Hematopoietic multipotent progenitor cell treated with erythropoietin and hydrocortisone succinate and interleukin-3 and kit ligand, for 4 days (in vitro differentiated cells): ENCODE measurements at places on chromosomes 6 and 20.

DNA sequence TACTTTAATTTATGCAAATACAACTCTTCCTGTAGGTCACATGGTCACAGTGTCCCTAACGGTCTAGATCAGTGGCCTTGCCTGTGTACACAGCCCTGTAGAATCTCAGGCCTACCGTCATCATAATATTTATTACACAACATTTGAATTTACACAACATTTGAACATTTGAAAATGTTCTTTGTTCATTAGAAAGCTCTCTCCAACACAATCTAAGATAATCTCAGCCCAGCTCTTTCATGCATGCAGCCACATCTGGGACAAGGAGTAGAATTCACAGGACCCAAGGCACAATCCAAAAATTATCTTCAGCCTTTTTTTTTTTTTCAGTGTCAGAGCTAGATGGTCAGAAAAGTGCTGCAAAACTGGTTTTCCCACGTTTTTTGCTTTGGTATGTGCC is 892.8 kb downstream of the TFAP2A start:
- no peak for DNase-seq

DNA sequence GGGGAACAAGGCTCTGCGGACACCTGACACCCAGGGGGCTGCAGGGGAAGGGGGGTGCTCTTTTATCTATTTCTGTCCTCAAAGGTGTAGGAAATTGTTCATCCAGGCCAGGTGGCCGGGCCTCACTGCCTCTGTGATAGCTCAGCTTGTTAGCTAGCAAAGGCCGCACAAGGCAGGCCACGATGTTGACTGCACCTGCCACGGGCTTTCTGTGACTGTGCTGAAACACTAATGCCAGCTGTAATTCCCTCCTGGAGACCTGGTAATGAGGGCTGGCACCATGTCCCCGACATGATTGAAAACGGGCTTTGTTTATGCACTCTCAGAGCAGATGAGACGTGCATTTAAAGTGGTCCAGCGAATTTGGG is 61.4 kb upstream of the APCDD1L start:
- no peak for DNase-seq

DNA sequence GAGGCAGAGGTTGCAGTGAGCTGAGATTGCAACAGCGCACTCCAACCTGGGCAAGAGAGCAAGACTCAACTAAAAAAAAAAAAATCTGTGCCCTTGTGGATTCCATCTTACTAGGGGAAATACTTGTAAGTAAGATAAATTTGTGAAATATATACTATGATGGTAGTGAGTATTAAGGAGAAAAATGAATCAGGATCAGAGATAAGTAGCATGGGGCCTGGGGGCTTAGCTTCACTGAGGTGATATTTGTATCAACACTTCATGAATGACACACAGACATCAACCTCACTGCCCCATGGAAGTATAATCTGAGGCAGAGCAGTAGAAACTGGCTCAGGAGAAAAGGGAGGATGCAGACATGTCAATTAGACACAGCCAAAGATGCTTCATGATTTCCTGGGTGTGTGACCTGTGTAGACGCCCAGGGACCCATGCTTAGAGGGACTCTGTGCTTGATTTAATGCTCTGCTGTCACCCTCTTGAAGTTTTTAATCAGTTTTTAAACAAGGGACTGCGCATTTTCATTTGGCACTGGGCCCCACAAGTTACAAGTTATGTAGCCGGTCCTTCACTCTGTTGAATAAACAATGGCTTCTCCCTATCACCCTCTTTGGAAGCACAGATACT is 41.9 kb downstream of the PCNA start:
- DNase-seq: no peak

- peak; percentile 53 for DNase-seq
These were observed 66.4 kb downstream of the PKHD1 start for GRCh38 chr6:52020945-52021570.

- no peak for DNase-seq
These were observed 4.6 kb downstream of the DTNBP1 start for GRCh38 chr6:15658181-15658744.
